ENCODE measurements at places on chromosomes 5 and 9.

DNA sequence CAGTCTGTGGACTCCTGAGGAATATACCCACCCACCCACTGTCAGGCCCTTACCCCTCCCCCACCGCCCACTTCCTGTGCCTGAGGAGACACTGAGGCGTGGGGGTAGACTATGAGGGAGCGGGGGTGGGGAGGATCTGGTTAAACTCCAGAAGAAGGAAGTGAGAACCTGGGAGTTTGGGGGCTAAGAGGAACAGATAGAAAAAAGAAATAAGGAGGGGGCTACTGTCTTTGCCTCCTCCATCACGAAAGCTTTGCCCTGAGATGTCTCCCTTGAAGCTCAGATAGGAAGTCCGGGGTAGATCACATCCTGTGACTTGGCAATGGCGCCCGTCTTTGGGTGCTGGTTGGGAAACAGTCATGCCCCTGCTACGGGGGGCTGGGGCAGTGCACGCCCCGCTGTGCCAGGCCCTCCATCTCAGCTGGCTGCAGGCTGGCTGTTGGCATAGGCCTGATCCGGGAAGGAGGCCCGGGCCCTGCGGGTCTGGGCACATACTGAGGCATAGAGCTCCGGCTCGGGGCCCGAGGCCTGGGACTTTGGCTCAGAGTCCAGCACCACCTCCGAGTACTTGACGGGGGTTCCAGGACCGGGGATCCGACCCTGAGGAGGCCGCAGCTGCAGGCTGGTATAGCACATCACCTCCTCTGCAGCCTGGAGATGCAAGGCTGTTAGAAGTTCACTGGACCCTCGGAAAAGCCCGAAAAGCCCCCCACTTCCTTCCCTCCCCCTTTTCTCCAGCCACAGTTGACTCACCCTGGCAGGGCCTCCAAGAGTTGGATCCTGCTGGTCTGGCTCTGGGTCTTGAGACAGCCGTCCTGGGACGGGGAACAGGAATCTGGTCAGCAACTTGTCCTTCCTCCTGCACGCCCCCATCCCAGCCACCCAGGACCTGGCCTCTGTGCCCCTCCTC is 1.0 kb downstream of the SIT1 start:
- no peak for DNase-seq

GRCh38 chr5:32646061-32646969 is 61.0 kb downstream of the SUB1 start:
- no peak for DNase-seq

DNA sequence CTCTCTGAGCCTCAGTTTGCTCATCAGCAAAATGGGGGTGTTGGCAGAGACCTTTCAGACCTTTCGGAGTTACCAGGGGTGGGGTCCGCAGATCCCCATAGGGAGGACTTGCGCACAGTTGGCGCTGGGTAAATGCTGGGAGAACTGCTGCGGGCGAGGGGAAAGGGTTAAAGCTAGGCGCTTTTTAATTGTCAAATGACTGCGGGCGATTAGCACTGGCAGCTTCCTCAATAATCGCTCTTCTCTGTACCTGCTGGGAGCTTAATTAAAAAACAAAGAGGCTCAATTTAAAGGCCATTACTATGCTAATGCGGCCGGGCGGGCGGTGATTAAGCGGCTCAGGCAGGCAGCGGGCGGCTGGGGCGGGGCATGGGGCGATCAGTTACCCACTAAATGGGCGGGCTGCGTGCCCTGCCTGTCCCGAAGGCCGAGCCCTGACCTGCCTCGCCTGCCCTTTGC is 63.0 kb downstream of the LMX1B start:
- DNase-seq: no peak

- peak; percentile 33 for DNase-seq
Observed at GRCh38 chr5:116521173-116521872, 53.3 kb downstream of the SEMA6A start.

GRCh38 chr9:81079055-81079454 is 610.3 kb downstream of the TLE1 start:
- no peak for DNase-seq

DNA sequence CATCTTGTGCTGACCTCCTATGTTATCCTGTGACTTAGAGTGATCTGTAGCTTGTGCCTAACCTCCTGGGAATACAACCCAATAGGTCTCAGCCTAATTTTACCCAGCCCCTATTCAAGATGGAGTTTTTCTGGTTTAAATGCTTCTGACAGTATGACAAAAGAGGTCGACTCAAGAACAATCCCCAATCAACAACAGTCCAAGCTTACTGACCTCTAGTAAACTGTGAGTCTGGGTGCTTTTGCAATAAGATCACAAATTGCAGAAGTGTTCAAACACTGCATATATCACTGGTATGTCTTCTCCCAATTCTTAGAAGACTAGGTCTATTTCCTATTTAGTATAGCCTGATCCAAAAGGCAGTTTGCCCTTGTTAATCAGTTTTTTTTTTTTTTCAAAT is 323.5 kb upstream of the PTGER4 start:
- DNase-seq: no peak

- no peak for DNase-seq
Observed at GRCh38 chr9:135612981-135613910, 26.1 kb downstream of the GLT6D1 start.

- no peak for DNase-seq
Observed at GRCh38 chr9:96047741-96048103, 172.2 kb downstream of the ERCC6L2 start.

DNA sequence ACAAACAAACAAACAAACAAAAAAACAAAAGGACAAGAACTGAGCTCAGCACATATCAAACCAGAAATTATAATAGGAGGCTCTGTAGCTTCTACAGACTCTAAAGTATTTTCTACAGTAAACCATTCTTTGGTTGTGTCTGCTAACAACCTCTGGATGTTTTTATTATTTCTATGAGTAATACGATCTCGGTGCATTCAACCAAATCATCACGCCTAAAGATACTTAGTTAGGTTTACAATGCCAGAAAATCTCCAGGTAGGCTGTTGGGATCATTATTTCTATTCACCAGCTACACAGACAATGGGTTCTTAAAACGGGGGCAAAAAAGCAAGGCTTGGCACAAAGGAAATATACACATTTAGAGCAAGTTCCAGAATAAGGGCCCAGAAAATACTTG is 41.6 kb upstream of the ALDOB start:
- no peak for DNase-seq

GRCh38 chr5:150992705-150993104 is 27.7 kb upstream of the GPX3 start:
- DNase-seq: no peak

GRCh38 chr5:142794537-142794936 is 24.4 kb downstream of the ARHGAP26 start:
- no peak for DNase-seq

DNA sequence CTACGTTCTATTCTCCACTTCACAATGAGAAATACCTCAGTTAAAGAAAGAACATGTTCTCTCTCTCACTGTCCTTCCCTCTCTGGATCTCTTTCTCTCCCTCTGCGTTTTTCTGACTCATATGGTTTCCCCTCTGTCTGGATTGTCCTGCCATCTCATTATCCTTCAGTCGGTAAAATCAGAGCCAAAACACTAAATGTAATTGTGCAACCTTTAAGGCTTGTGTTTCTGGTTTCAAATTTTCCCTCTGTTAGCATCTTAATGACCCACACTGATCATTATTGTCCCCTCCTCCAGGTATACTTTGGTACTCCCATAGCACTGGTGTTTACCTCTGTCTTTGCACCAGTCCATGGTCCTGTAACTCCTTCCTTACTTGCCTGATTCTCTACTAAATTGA is 509.4 kb upstream of the C9orf72 start:
- DNase-seq: no peak

DNA sequence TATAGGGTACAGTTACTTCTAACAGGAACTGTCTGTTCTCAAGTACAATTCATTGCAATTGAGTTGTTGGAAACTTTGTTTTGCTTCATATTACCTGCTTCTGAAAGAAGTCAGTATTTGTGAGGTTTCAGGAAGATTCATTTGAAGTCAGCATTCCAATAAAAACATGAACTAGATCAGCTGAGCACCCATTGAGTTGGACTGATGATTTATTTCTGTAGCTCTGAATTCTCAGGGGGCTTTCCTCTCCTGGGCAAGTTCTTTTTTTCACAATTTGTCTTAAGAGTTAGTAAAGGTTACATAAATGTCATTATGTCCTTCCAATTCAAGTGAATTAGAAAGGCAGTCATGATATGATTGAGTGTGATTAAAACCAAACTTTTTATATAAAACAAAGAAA is 16.2 kb upstream of the KIF2A start:
- no peak for DNase-seq

DNA sequence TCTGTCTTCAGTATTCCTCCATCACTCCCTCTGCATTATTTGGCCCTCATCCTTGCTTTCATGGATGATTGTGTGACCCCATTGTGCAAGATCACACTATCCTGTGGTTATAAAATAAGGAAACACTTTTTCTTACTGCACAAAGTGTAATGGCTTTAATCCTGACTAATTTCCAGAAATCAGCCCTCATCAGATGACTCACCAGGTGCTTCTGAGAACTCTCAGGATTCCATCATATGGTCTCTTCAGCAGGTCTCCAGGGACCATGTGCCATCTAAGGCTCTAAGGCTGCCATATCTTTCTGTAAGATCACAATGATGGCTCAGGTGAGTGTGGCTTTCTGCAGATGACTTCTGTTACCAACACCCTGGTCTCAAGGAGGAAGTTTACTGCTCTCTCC is 27.3 kb upstream of the FER start:
- peak; percentile 23 for DNase-seq

- no peak for DNase-seq
Observed at GRCh38 chr9:93929231-93929630, 25.9 kb downstream of the BARX1 start.

GRCh38 chr5:141805874-141806595 is 72.2 kb downstream of the PCDH1 start:
- DNase-seq: no peak

DNA sequence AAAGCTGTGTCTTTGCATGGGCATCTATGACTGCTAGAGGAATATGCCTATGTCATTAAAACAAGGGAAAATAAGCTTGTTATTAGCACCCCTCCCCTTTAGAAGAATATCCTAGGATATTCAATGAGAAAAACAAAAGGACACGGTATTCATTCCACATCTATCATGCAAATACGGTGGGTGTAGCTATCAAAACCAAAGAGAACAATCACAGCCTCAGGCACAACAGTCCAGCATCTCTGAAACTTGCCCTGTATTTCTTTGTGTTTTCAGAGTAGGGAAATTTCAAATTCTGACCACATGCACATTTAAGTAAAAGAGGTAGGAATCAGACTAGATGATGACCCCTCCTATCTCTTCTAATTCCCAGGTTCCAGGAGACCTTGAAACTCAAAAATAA is 209.9 kb downstream of the EFNA5 start:
- DNase-seq: no peak

GRCh38 chr5:172617817-172618216 is 23.2 kb upstream of the NEURL1B start:
- DNase-seq: no peak

GRCh38 chr9:104068546-104068945 is 25.6 kb upstream of the SMC2 start:
- peak; percentile 27 for DNase-seq

GRCh38 chr5:55600497-55601203 is 65.9 kb upstream of the PLPP1 start:
- DNase-seq: no peak

- no peak for DNase-seq
Observed at GRCh38 chr9:21853414-21853813, 51.0 kb downstream of the MTAP start.

GRCh38 chr9:115635680-115636383 is 517.8 kb upstream of the PAPPA start:
- no peak for DNase-seq

- DNase-seq: peak; percentile 95
Observed at GRCh38 chr9:137411645-137412380, 11.1 kb downstream of the EXD3 start.

DNA sequence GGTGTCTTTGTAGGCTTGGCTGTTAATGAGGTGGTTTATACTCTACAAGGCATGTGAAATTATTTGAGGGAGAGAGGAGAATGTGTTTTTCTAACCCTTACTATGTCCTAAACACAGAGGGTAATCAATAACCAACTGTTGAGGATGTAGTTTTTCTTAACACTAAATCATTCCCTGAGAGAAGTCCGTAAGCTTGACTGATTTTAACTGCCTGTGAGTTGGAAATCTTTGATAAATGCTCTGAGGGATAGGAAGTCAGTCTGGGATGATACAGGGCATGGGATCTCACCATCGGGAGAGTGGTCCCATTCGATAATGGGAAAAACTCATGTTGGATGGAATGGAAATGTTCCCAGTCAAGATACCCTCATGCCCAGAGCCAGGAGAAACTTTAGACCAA is 249.6 kb downstream of the PDZD2 start:
- no peak for DNase-seq

GRCh38 chr5:177546258-177546741 is 8.1 kb downstream of the FAM193B start:
- peak; percentile 98 for DNase-seq

- DNase-seq: no peak
Observed at GRCh38 chr5:81835814-81836367, 85.0 kb upstream of the SSBP2 start.

- no peak for DNase-seq
Observed at GRCh38 chr5:54491326-54491725, 26.2 kb upstream of the SNX18 start.

DNA sequence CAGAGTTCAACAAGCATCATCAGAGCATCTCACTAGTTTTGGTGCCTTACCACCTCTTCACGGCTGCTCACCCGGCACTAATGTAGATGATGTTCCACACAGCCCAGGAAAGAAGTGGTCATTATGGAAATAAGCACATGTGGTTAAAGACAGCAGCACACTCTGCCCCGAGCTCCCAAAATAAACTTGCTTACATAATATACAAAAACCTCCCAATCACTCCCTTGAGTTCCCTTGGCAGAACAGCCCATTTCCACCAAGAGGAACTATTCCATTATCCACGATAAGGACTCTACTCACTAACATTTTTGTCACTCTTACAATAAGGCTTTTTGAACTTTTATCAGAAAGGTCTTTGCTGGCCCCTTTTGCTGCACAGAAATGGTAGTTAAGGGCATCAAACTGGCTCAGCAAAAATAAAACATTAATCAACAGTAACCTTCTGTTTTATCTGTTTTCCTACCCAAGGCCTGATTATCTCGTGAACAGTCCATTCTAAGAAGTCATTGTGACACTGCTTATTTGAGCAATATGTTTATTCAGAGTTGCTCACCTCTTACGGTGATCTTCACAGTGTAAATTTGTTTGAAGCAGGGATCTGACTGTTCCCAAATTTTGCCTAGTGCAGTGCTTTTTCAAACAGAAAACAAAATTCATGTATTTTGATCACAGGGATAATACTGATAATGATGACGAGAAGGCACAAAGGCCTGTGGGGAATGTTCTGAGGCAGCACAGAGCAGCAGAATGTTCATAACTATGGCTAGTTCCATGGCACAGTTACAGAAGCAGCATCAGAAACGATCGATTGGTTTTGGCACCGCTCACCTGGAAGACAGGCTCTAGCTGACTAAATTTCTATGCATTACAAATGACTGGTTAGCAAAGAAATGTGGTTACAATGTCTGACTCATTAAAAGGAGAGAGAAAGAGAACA is 399.8 kb upstream of the PIK3R1 start:
- peak; percentile 10 for DNase-seq

Measured in HT1080 (cell line).